ENCODE measurements at places on chromosomes 1 and 21. TPM values are rescaled to one million over a fixed set of nuclear protein-coding genes. Genes with fewer than 3 reads are reported as not detected.

- no peaks in the 10 kb centered on the region for H3K4me1 ChIP-seq
- no peak for DNase-seq
- H3K4me3 ChIP-seq: no peak overlapping the region
- H3K27me3 ChIP-seq: peaks cover 7% of the 10 kb centered on the region
Measured at GRCh38 chr1:32889731-32890278, 3.5 kb downstream of the HPCA start.

DNA sequence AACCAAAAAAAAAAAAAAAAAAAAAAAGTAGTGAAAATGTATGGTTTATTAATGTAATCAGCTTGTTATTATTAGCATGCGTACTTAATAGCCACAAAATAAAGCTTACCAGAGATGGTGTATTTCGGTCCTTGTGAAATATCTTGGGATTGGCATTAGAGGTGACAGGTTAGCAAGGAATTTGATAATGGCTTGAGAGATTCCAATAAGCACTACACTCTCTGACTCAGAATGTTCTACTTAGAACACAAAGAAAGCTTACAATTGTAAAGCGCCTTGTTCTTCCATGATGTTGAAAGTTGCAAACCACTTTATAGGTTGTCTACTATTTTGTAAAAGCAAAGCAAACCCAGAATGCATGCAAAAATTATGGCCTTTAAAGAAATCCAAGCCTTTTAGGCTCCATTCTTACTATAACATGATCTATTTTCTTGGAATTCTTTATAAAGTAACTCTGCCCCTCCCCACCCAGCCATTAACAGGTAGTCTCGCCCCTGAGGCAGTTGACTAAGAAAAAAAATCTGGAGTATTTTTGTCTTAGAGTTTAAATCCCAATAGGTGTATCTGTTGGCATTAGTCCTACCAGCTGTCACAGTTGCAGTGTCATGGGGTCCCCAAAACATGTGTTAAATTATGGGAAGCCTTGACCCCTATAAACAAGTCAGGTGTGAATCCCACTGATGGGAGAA lies 129.2 kb downstream of the DHRS3 start:
- H3K4me1 ChIP-seq: no peaks in the 10 kb centered on the region
- H3K27me3 ChIP-seq: no peaks in the 10 kb centered on the region
- H3K4me3 ChIP-seq: no peak overlapping the region
- DNase-seq: no peak
- H3K36me3 ChIP-seq: no peaks in the 10 kb centered on the region

DNA sequence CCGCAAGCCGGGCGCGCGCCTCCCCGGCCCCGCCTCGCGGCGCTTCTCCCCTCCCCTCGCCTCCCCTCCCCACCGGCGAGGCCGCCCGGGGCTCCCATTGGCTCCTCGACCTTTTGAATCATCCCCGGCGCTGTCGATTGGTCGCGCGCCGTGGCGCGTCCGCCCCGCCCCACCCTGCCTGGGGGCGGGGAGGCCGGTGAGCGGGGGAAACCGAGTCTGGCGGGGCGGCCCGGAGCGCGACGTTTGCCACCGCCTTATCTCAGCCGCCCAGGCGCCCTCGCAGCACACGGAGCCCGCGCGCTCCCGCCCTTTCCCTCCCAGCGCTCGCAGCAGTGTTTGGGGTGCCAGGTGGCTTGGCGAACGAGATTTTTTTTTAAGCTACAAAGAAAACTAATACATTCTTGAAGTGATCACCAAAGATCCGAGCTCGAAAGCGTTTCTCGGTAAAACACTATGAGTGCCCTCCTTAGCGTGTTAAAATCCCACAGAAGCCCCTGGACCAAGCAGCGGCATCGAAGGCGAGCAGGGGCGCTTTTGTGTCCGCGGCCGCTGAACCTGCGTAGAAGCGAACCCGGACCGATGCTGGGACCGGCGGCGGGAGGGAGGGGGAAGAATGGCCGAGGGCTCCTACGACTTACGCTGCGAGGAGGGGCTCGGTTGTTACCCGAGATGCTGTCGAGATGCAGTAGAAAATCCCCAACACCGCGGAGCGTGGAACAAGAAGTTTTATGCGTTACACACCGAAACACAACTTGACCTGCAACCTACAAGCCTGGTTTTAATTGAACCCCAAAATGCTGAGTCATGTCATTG lies 436 bp upstream of the LBR start:
- peak overlapping the region; percentile 78 for H3K27ac ChIP-seq
- no peaks in the 10 kb centered on the region for H3K36me3 ChIP-seq
- H3K4me3 ChIP-seq: peak overlapping the region; percentile 71
- peak; percentile 91 for DNase-seq
- peaks cover 31% of the 10 kb centered on the region for H3K4me1 ChIP-seq

DNA sequence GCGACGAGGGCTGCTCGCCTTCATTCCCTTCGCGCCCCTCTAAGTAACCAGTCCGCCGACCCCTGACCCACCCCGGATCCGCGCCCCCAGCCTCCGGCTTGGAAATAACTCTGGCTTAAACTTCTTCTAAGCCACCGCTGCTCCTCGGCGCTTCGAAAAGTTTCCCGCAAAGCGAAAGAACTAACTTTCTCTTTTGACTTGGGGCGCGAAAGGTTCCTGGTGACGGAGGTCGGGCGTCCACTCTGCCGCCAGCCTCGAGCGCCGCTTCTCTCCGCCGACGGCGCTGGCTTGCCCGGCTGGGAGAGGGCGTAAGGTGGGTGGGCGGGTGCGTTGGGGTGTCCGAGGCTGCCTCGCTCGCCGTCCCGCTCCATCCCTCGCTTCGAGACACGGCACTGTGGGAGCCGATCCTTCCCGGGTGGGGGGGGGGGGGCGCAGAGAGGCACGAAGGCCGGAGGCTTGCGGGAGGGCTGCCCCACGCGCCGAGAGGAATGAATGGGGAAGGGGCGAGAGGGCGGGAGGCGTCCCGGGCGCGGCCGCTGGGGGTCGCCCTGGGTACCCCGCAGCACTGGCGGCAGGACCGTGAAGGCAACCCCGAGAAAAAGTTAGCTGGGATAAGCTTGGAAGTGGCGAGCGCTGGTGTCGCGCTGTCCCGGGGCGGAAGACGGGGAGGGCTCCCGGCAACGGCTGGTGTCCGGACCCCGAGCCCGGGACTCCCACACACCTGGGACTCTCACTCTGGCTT lies 569 bp downstream of the ATF3 start:
- peaks cover 17% of the 10 kb centered on the region for H3K27me3 ChIP-seq
- H3K4me1 ChIP-seq: peaks cover 17% of the 10 kb centered on the region
- no peaks in the 10 kb centered on the region for H3K36me3 ChIP-seq
- H3K4me3 ChIP-seq: peak overlapping the region; percentile 70

GRCh38 chr21:40471103-40471502 lies 375.9 kb downstream of the DSCAM start:
- H3K4me1 ChIP-seq: no peaks in the 10 kb centered on the region
- H3K27me3 ChIP-seq: no peaks in the 10 kb centered on the region
- no peak overlapping the region for H3K4me3 ChIP-seq
- no peaks in the 10 kb centered on the region for H3K36me3 ChIP-seq
- no peak for DNase-seq

The RNF223 gene
- not detected for total RNA-seq

The ESPN gene
- 2.1 TPM for total RNA-seq

The RSPH1 gene
- total RNA-seq: not detected

DNA sequence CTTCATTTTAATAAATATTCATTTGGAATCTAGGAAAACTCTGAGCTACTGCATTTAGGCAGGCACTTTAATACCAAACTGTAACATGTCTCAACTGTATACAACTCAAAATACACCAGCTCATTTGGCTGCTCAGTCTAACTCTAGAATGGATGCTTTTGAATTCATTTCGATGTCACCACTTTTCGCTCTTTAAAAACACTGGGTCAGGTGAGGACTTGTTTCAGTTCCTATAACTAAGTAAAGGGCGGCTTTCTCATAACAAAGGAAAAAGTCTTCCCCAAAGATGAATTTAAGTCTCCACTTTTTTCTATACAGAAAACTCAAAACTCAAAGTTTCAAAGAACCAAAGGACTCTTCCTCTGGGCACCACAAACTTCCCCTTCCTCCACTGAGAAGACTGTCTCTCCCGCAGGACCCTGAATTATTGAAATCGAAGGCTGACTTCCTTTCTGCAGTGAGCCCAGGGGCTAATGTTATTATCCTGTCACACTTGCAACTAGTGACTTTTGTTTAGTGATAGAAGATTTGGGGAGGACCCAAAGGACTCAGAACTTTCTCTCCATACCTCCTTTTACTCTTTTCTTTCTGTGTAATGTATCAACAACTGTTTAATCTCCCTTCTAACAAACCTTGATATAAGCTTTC lies 9.7 kb upstream of the DHX9 start:
- no peak overlapping the region for H3K27ac ChIP-seq
- no peaks in the 10 kb centered on the region for H3K36me3 ChIP-seq
- H3K27me3 ChIP-seq: no peaks in the 10 kb centered on the region
- no peak overlapping the region for H3K4me3 ChIP-seq

GRCh38 chr1:197862671-197863070 lies 39.8 kb upstream of the C1orf53 start:
- H3K27me3 ChIP-seq: no peaks in the 10 kb centered on the region
- H3K36me3 ChIP-seq: no peaks in the 10 kb centered on the region
- no peak overlapping the region for H3K27ac ChIP-seq
- H3K4me1 ChIP-seq: no peaks in the 10 kb centered on the region
- no peak for DNase-seq
- no peak overlapping the region for H3K4me3 ChIP-seq

The DLGAP3 gene
- 1.4 TPM for total RNA-seq

DNA sequence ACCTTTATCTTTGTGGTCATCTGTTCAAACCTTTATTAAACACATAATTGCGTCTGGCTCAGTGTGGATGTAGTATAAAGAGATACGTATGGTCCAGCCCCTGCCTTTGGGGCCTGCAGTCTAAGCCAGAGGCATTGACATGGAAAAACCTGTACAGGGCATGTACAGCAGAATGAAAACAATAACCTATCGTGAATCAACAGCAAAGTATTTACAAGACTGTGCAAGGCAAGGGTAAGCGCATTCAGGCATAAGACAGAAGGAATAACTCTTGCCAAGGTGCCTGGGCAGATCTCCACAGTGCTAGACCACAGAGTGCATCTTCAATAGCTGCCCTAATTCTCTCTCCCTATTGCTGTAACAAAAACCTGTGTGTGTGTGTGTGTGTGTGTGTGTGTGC lies 35.5 kb downstream of the KIRREL1 start:
- no peak overlapping the region for H3K4me3 ChIP-seq
- no peaks in the 10 kb centered on the region for H3K36me3 ChIP-seq
- no peaks in the 10 kb centered on the region for H3K4me1 ChIP-seq
- H3K27ac ChIP-seq: no peak overlapping the region

DNA sequence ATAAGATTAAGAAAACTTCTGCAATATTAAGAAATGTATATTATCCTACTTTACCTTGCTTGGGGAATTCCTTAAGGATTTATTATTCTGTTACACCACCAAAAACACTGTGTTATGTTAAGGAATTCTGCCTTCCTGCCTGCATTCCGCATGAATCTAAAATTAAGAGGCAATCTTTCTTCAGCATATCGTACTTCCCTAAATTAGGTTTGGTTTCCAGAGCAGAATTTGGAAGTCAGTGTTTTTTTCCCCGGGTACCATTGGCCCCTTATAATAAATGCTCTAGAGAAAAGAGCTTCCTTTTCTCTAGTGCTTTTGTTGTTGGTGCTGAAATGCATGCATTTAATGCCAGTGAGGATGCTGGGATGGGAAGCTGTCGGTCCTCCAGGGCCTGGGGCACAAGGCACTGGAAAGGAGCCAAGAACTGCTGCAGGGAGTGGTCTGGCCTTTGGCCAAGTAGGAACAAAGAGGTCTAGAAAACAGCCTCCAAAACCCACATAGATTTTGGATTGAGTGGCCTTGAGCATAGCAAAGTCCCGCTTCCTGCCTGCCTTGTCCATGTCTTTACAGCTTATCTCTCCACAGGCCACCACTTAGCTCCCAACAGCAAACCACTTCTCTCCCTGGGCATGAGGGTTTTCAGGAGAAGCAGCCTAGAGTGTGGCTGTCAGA lies 69.9 kb downstream of the RRAGC start:
- DNase-seq: no peak
- H3K27me3 ChIP-seq: peaks cover 3% of the 10 kb centered on the region
- no peaks in the 10 kb centered on the region for H3K4me1 ChIP-seq
- H3K36me3 ChIP-seq: no peaks in the 10 kb centered on the region
- no peak overlapping the region for H3K27ac ChIP-seq
- H3K4me3 ChIP-seq: no peak overlapping the region

GRCh38 chr1:174447866-174448530 lies at the start of gene GPR52:
TSS of gene GPR52 (plus strand) at chr1:174447964. CDS start at chr1:174448112, 148 bp downstream.
- no peaks in the 10 kb centered on the region for H3K27me3 ChIP-seq
- H3K4me3 ChIP-seq: no peak within 1 kb of the TSS
- no peak for DNase-seq
- H3K4me1 ChIP-seq: no peaks in the 10 kb centered on the region
- no peak within 1 kb of the TSS for H3K27ac ChIP-seq

DNA sequence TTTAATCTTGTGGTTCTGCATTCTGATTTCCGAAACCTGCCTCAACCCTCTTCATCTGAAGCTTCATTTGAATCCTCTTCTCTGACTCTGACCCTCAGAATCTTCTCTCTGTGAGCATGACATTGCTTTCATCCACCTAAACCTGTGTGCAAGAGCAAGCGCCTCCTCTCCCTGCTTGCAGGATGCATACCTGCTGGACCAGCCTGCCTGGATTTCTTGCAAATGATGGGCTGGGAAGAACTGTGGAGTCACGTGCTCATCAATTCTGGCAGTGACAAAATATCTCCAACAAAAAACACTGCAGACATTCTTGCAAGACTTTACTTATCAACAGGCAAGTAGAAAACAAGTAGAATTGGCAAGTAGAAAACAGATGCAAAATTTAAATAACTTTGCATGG lies 20.8 kb upstream of the SLC35F3 start:
- no peaks in the 10 kb centered on the region for H3K36me3 ChIP-seq
- H3K4me3 ChIP-seq: no peak overlapping the region
- H3K4me1 ChIP-seq: no peaks in the 10 kb centered on the region
- no peaks in the 10 kb centered on the region for H3K27me3 ChIP-seq
- no peak overlapping the region for H3K27ac ChIP-seq

Measured in naive thymus-derived CD4-positive, alpha-beta T cell (primary cell).